Activated CD4-positive, alpha-beta T cell treated with anti-CD3 and anti-CD28 coated beads for 4 hours (primary cell): ENCODE measurements at places on chromosomes 7 and 10.

DNA sequence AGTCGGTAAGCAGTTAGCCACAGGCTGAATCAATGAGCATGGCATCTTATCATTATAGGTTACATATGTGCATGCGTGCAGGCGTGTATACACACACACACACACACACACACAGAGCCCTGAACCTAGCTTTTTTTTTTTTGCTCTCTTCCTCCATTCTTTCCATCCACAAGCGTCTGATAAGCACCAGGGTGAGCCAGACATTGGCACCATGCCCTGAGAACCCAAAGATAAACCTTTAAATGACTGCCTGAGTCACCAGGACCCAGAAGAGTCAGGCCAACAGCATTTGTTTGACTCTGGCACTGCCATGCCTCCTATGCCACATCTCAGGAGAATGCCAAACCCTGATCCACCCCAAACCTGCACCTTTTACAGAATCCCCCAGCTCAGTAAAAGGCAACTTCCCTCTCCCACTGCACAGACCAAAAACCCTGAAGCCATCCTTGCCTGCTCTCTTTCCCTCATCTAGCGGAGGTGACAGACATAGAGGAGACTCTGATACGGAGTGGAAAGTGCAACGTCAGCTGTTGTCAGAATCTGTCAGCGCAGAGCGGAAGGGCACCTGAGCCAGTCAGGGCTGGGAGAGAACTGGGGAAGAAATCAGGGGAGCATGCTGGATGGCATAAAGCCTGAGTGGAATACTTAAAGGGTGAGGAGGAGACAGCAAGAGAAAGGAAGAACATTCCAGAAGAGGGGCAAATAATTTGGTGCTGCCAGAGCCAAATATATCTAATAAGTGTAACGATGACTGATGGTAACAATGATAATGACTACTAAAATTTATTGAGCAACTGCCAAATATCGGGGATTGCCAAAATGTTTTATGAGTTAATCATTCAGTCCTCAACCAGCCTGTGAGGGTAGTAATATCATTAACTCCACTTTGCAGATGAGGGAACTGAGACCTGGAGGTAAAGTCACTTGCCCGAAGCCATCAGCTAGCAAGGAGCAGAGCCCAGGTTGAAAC lies 3.2 kb downstream of the PARP12 start:
- DNase-seq = peak; percentile 70

DNA sequence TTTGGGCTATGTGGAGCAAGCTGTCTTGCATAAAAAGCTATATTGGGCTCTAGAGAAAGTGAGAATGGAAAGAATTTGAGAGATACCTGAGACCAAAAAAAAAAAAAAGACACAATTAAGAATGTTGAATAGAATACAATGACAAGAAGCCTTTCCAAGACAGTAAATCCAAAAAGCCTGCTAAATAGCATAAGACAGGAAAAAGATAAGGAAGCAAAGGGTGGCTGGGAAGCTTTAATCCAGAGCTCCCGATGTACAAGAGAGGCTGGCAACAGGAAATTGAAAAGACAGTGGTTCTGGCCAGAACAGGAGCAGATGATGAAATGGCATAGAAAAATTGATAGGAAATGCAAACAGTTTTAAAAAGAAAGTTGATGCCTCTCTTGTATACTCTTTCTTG lies 174.9 kb downstream of the CACNA2D1 start:
- no peak for DNase-seq

DNA sequence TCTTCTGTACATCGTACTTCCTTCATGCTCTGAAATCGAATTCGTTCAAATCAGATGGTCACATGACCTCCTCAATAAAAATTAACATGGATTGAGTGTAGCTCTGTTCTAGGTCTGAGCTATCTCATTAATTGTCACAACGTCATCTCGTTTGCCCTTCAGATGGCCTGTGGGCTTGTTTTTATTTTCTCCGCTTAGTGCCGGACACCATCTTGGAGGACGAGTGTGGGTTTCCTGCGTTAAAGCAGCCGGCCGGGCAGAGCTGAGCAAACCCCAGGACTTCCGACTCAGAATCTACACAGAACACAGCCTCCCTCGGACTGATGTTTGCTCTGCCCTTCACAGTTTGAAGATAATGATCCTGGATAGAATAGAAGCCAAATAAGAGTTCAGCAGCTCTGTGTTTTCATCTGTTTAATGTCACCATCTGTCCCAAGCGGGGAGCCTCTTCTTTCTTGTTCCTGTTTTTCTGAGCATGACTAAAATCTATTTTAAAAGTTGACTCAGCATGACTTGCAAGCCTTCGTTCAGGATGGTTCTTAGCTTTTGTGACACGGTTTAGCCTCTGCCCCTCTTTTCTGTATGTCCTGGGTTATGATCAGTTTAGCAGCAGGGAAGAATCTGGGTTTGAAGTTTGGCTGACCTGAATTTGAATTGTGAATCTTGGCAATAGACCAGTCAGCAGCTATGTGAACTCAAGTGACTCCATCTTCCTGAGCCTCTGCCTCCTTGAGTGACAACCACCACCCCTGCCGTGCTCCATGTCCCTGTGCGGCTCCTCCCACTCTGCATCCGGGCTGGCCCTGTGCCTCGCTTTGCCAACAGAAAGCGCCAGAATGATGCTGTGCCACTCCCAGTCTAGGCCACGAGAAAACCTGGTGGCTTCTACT lies 30.6 kb upstream of the GALNTL5 start:
- no peak for DNase-seq

DNA sequence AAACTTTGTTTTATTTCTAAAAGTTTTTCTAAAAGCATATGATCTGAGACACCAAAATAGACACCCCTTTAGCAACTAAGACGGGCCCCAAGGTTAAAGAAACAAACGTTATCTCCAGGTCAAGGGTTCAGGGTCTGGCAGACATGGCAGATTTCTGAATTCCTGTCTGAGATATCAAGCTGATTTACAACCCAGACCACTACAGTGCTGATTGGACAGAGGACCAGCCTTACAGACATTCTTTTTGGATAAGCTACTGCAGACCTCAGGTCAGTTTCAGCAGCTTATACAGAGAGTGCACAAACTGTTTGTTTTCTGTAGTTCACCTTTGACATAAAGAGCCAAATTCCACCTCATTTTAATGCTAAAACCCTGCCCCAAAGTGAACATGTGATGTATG lies 34.8 kb downstream of the SVOPL start:
- DNase-seq = no peak

DNA sequence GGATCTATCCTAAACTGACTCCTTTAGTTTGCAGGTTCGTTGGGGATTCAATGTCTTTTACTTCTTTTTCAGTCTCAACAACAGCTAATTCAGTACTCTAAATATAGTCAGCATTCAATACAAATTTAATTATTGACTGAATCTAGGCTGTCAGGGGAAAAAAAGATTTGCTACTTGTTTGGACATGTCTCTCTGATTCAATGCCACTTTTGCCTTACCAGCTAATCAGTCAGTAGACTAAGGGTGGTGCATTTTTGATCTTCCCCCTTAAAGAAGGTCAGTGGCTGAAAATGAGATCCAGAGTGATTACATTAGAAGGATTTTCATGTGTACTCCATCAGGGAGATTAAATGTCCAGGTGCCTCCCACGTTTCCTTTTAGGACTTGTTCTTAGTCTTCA lies 145.1 kb downstream of the C1GALT1 start:
- no peak for DNase-seq
